ENCODE measurements at places on chromosomes 6 and 20.
A peak's percentile ranks its signal among the peaks of the same experiment; 100 is the strongest.

DNA sequence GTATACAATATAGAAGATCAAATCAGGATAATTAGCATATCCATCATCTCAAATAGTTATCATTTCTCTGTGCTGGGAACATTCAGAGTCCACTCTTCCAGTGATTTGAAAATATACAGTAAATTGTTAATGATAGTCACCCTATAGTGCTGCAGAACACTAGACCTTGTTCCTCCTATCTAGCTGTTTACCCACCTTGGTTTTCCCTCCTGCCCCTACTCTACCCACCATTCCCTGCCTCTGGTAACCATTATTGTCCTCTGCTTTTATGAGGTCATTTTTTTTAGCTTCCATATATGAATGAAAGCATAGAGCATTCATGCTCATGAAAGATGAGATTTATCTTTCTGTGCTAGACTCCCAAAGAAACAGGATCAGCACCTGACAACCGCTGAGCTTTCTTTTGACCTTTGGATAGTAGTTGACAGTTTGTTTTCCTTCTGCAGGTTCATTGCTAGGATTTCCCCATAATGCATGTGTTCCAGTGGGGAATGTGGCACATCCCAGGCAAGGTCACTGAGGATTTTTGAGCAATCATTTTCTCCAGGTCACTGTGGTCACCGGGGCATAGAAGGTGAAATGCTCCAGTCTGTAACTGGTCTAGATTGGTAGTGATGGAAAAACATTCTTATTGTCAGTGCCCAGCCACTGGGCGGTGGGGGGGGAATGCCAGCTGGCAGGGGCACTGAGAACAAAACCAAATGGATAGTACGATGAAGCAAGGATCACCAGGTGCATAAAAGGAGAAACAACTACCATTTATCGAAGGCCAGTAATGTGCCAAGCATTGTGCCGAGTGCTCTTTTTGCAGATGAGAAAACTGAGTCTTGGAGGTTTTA lies 33.6 kb upstream of the BCAS1 start:
- no peak for DNase-seq

DNA sequence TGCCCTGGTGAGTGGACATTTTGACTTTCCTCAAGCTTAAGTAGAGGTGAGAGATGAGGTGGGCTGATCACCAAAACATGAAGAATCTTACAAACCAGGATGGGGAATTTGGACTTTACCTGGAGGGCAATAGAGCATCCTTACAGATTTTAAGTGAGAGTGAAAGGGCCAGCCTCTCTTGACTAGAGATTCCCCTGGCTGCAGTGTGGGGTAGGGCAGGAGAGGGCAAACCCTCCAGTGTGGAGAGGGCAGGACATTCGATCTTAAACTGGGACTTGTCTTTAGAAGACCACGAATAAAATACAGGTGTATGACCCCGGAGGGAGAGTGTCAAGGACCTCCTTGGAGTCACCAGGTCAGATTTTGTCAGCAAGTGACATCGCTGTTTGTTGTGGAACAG lies 105.1 kb downstream of the SNAP25 start:
- no peak for DNase-seq

DNA sequence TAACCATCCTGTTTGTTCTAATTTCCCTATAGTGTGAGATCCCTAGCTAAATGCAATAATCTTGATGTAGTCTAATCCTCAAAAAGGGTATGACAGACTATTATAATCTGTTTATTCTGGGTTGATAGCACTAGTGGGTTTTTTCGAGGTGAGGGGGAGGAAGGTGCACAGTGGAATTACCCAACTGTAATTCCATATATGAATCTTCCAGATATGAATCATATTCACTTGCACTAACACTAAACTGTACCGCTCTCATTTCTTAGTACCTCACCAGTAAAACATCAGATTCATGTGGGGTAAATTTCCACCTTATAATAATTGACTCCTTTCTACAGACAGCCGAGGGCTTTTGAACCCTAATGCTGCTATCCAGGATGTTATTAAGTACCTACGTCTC lies 16.5 kb downstream of the NCOA7 start:
- DNase-seq = no peak

- no peak for DNase-seq
Measured at GRCh38 chr20:60999250-60999649, 252.8 kb upstream of the CDH4 start.

GRCh38 chr20:11796026-11796425 lies 121.7 kb upstream of the BTBD3 start:
- DNase-seq = no peak

GRCh38 chr6:70725817-70726415 lies 58.2 kb downstream of the SMAP1 start:
- DNase-seq = no peak

DNA sequence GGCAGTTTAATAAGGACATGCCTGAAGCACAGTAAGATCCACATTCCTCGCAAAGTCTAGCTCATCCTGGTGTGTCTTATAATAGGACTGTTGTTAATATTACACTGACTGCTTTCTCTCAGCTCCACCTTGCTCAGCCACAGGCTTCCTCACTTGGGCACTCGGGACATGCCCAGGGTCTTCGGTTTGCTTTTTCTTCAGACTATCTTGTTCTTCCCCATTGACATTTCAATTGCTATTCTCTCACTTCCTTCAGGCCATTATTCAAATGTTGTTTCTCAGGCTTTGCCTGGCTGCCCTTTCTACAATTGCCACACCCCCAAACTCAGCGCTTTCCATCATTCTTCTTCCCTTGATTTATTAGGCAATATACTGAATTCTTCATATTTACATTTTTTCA lies 274.8 kb upstream of the RGS17 start:
- DNase-seq = no peak

- no peak for DNase-seq
Measured at GRCh38 chr6:168598251-168599117, 157.5 kb downstream of the SMOC2 start.

- no peak for DNase-seq
Measured at GRCh38 chr6:79717989-79718388, 86.9 kb downstream of the SH3BGRL2 start.

DNA sequence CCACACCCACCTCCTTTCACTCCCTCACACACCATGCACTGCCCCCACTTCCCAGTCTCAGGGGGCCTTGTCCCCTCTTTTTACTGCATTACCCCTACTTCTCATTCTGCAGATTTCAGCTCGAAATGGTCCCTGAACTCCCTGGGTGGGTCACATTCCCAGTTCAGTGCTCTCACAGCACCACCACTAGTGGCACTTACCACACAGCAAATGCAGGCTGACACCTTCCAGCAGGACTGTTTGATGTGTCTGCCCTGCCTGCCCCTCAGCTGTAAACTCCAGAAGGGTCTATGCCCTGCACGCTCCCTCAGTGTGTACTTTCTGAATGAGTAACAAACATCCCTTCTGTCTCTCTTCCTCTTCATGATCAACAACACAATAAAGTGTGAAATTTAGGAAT lies 4.0 kb downstream of the DYNLT1 start:
- DNase-seq = no peak

DNA sequence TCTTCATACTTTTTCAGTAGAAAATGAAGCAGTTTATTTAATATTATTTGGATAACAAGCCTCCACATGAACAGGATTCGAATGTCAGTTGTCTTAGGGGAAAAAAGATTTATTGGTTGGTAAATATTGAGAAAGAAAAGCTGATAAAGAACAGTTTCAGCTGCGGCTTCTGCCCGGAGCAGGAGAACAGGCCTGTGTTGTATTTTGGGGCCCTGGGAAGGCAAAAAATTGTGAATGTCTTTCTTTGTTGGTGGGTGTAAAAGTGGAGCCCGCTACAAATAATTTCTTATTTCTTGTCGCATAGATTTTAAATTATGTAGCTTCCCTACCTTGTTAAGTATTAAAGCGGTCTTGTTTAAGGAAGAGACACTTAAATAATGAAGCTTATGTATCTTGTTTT lies 90.5 kb upstream of the PAX1 start:
- DNase-seq = no peak

- no peak for DNase-seq
Measured at GRCh38 chr6:130514712-130515111, 148.9 kb downstream of the TMEM200A start.

- DNase-seq = no peak
Measured at GRCh38 chr20:40668449-40669228, 20.4 kb downstream of the MAFB start.

DNA sequence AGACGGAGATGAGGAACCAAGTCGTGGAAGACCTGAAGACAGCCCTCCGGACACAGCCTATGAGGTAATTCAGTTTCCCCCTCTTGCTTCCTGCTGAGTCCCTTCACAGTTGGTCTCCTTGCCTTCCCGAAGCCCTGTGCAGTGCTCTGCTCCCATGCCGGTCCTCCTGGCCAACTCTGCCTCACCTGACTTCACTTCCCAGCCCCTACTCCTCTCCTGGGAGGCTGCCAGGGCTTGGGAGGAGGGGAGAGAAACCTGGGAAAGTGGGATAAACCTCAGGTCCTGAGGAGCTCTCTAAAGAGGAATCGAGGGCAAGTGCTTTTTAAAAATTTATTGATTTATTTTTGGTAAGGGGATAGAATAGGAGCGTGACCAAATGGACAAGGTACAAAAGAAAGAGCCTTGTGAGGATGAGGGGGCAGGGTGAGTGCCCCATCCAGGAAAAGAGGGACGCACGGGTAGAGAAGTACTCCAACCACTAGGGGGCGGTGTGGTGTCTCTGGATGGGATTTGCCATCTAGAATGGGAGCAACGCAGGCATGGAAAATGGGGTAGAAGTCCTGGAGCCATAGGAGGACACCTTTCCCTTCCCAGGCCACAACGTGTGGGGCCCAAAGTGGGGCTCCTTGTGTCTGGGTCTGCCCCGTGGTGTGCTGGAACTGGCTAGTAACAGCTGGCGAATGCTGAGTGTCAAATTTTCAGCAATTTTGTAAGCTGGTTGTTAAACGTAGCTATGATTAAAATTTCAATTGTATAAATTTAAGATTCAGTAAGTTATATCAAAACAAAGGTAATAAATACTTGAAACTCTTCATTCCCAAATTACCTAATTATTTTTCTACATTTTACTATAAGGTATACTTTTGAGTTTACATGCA lies 69.0 kb downstream of the MOCS1 start:
- peak; percentile 37 for DNase-seq

DNA sequence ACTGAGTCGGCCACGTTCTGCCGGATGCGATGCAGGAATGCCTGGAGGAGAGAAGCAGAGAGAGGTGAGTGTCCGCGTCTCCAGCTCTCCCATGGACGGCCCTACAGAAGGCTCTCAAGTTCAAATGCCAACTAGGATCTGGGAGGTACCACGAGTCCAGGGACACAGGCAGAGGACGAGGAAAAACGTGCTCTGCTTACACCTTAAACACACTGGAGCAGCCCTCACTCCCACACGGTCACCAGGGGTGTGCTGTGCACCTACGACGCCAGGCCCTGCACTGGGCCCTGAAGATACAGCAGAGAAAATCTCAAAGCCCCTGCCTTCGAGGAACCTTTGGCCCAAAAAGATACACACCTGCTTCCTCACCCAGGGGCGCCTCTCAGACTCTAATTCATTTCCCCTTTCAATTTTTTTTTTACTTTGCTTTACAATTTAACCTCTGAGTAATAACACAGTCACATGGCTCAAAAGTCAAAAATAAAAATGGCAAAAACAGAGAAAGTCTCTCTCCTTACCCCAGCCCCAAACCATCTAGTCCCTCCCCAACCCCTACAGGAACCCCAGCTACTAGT lies 79.9 kb downstream of the PREX1 start:
- no peak for DNase-seq

- DNase-seq = peak; percentile 81
Measured at GRCh38 chr6:18022398-18023231, 35.2 kb upstream of the KIF13A start.

GRCh38 chr6:101458826-101459225 lies 65.3 kb downstream of the GRIK2 start:
- no peak for DNase-seq

DNA sequence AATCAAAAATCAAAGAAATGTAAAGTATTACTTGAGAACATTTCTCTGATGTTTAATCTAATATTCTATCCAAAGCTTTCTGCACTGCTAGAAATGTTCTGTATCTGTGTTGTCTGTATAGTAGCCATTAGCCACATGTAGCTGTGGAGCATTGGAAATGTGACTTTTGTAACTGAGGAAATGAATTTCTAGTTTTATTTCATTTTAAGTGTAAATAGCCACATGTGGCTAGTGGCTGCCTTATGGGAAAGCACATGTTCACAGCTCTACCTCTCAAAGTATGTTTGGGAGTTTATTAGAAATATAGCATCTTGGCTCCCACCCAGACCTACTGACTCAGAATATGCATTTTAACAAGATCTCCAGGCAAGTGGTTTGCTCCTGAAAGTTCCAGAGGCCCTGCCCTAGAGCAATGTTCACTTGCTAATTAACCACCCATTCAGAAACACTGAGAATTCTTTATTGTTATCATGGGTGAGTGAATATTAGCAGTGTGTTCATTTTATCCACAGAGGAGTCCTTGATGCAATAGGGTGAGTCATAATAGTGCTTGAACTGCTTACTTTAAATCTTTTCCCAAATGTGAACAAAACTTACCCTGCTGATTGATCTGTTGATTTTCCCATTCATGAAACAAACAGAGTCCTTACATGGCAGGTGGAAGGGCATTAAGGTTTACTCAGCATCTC lies 282.7 kb downstream of the PLCB1 start:
- DNase-seq = no peak

DNA sequence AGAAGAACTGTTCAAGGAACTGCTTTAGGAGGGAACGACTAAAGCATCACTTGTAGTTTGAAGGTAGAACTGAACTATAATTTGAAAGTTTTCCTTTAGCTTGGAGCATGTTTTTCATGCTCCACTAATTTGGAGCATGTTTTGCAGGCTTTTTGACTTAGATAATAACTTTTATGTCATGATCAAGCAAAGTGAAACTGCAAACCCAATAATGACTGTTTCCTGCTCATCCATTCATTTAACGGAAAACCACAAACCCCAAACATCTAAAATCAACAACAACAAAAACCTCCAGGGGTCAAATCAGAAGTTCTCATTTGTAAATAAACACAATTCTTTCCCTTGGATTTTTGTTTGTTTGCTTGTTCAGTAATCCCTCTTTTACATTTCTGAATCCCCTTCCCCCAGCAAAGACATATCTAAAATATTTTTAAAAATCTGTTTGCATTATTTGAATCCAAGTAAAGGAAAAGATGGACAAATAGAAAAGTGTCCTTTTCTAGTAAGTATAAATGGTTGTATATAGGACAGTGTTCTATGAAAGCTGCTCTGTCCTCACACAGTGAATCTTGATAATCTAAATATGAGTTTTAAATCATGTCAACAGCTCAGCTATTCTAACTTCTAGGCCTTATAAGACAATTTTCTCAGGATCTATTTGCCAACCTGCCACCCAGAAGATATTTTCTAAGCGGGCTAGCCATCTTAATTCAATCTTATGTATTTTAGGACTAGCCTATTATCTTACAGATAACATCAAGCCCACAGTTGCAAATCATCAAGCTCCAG lies 2.6 kb downstream of the SIM1 start:
- DNase-seq = no peak
